ENCODE measurements at places on chromosomes 7 and 10. TPM values are rescaled to one million over a fixed set of nuclear protein-coding genes. Genes with fewer than 3 reads are reported as not detected.

The KCNH2 gene
- total RNA-seq: 17.8 TPM

The PAOX gene
- 5.1 TPM for total RNA-seq

The FBXO24 gene
- total RNA-seq: not detected

The SAP25 gene
- not detected for total RNA-seq

The COBL gene
- 5.1 TPM for total RNA-seq

The OR2A42 gene
- under 0.01 TPM for total RNA-seq

The VGF gene
- total RNA-seq: 33.2 TPM

The RARRES2 gene
- 10.8 TPM for total RNA-seq

The GLI3 gene
- 5.1 TPM for total RNA-seq

The ANKIB1 gene
- total RNA-seq: 131 TPM

The MINDY4 gene
- total RNA-seq: 6.9 TPM

The GIMAP8 gene
- 2.8 TPM for total RNA-seq

The ZNF727 gene
- 1.6 TPM for total RNA-seq

The AEBP1 gene
- 9.7 TPM for total RNA-seq

The BLNK gene
- 0.23 TPM for total RNA-seq

The AGBL3 gene
- total RNA-seq: 7.4 TPM

The RNLS gene
- 8.8 TPM for total RNA-seq

The MUC3A gene
- total RNA-seq: 2.1 TPM

The TMEM229A gene
- total RNA-seq: 4.6 TPM

The H2BK1 gene
- not detected for total RNA-seq

The ZNF365 gene
- total RNA-seq: 19.8 TPM

The AKR1C8 gene
- total RNA-seq: not detected

The FEZF1 gene
- 12.2 TPM for total RNA-seq

The HOXA9 gene
- total RNA-seq: not detected

The OR6B1 gene
- not detected for total RNA-seq

The GJD4 gene
- total RNA-seq: 0.23 TPM

The HTRA1 gene
- total RNA-seq: 64.1 TPM

The PRSS2 gene
- not detected for total RNA-seq

The PWWP2B gene
- 12.5 TPM for total RNA-seq

The SHH gene
- 8.5 TPM for total RNA-seq

The OPN4 gene
- total RNA-seq: not detected

The LARP4B gene
- 37.6 TPM for total RNA-seq

The LRRC17 gene
- 33.2 TPM for total RNA-seq

The DEPP1 gene
- 6.2 TPM for total RNA-seq

The CYCS gene
- total RNA-seq: 140 TPM

The GIMAP5 gene
- total RNA-seq: 3.7 TPM

The ZC3HAV1L gene
- total RNA-seq: 11.5 TPM

The RELN gene
- total RNA-seq: 77.0 TPM

The HHEX gene
- total RNA-seq: 2.8 TPM

The HOXA2 gene
- total RNA-seq: not detected

The FKBP6 gene
- total RNA-seq: not detected

The SOSTDC1 gene
- 9.7 TPM for total RNA-seq

The TDRD1 gene
- 1.4 TPM for total RNA-seq

The CALHM1 gene
- 0.23 TPM for total RNA-seq

The CLEC2L gene
- total RNA-seq: 9.7 TPM

The TRIL gene
- total RNA-seq: 33.9 TPM

All from diencephalon (tissue), 1 donor.